ENCODE measurements at places on chromosomes 6 and 20.
A peak's percentile ranks its signal among the peaks of the same experiment; 100 is the strongest.

GRCh38 chr6:28506807-28507475 lies 8.7 kb downstream of the GPX6 start:
- no peak for DNase-seq

- no peak for DNase-seq
Measured at GRCh38 chr6:150875841-150876240, 10.3 kb downstream of the MTHFD1L start.

- DNase-seq: no peak
Measured at GRCh38 chr6:154705471-154706113, 27.6 kb upstream of the SCAF8 start.

- no peak for DNase-seq
Measured at GRCh38 chr6:96687121-96687520, 124.2 kb downstream of the FHL5 start.

DNA sequence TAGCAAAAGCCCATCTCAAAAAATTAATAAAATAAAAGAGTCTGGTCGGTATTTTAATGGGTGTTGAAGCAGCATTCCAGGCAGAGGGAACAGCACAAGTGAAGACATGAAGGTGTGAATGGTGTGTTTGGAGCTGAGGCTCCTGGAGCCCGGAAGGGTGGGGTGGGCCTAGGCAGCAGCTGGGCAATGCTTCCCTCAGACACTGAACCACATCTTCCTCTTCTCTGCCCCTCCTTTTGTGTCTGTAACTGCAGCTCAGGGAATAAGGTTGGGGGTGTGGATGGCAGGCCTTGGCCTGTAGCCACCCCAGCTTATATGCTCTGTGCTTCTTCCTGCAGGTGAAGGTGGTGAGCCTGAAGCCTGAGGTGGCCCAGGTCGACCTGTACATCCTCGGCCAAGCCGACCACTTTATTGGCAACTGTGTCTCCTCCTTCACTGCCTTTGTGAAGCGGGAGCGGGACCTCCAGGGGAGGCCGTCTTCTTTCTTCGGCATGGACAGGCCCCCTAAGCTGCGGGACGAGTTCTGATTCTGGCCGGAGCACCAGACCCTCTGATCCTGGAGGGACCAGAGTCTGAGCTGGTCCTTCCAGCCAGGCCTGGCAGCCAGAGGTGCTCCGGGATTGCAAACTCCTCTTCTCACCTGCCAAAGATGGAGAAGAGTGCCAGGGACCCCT lies 26.6 kb downstream of the POFUT1 start:
- no peak for DNase-seq

DNA sequence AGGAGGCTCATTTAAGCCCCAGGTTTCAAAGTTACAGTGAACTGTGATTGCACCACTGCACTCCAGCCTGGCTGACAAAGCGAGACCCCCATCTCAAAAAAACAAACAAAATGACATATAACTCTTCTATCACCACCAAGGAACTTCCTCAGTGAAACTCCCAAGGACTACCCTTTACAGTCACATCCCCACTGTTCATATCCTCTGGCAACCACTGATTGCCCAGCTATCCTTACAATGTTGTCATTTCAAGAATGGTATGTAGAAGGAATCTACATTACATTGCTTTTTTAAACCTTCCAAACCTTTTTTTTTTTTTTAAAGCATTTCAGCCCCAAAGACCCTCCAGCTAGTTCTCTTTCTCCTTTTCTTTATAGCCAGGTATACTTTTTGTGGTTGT lies 123.1 kb upstream of the CARMIL1 start:
- no peak for DNase-seq

DNA sequence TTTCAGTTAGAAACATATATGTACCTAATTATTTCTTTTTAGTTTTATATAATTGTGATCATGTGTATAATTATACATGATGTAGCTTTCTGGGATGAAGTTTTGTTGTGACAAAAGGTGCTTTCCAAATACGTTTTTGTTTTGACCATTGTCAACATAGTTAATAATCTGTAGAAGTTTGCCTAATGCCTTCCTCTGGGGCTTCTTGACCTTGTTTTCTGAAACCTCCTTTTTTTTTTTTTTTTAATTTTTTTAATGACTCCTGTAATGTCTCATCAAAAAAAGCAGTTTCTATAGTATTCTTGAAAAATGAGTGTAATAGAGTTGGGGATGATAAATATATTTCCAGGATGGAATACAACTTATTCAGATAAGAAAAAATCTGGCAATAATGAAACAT lies 434.7 kb upstream of the SOX4 start:
- DNase-seq: no peak

- no peak for DNase-seq
Measured at GRCh38 chr6:92274588-92274987, 1144.8 kb downstream of the EPHA7 start.

GRCh38 chr6:11613858-11614257 lies 76.3 kb downstream of the TMEM170B start:
- DNase-seq: no peak

- no peak for DNase-seq
Measured at GRCh38 chr6:132130626-132131298, 179.6 kb upstream of the CCN2 start.

DNA sequence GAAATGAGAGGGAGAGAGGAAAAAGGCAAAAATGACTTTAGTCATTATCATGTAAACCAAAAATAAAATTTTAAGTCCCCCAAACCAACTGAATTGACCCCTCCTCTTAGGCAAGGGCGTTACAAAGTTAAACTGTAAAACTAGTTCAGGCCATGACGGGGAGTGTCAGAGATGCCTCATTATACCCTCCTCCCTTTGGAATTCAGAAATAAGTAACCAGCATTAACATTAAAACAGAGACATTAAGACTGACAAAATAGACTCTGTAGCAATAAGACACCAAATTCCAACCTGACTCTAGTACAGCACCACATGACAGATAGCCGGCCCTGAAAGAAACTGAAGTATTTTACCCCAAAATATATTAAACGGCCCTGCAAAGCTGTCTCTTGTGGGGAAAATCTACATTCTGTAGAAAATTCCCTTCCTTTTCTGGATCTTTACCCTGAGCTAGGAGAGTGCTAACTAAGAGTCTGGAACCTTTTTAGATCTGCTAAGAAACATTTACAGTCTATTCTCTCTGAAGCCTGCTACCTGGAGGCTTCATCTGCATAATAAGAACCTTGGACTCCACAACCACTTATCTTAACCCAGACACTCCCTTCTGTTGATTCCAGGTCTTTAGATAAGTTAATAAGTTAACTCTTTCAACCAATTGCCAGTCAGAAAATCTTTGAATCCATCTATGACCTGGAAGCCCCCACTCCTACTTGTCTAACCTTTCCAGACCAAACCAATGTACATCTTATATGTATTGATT lies 150.7 kb downstream of the PKHD1 start:
- DNase-seq: no peak

GRCh38 chr6:11414176-11414963 lies 123.2 kb upstream of the TMEM170B start:
- no peak for DNase-seq

- DNase-seq: no peak
Measured at GRCh38 chr20:41425180-41425884, 58.7 kb upstream of the EMILIN3 start.

- peak; percentile 96 for DNase-seq
Measured at GRCh38 chr6:35259194-35259947, at the start of gene ZNF76. TSS of gene ZNF76 (plus strand) at chr6:35259735. CDS start at chr6:35281152, 21,417 bp downstream.

DNA sequence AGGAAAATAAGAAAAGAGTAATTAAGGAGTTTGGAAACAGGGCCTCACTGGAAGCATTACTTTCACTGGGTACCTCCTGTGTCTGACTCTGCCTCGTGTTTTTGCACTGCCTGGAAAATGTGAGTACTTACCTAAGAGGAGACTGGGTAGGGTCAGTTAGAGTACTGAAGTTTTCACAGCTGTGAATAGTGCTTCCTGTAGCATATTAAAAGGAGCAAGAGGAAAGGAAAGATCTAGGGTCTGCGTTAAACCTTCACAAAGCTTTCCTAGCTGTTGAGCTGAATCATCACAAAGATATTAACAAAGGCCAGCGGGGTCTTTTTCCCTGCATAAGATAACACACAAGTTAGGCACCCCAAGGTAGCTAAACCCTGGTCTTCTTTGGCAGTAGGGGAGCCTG lies 82.3 kb downstream of the MLIP start:
- DNase-seq: no peak

DNA sequence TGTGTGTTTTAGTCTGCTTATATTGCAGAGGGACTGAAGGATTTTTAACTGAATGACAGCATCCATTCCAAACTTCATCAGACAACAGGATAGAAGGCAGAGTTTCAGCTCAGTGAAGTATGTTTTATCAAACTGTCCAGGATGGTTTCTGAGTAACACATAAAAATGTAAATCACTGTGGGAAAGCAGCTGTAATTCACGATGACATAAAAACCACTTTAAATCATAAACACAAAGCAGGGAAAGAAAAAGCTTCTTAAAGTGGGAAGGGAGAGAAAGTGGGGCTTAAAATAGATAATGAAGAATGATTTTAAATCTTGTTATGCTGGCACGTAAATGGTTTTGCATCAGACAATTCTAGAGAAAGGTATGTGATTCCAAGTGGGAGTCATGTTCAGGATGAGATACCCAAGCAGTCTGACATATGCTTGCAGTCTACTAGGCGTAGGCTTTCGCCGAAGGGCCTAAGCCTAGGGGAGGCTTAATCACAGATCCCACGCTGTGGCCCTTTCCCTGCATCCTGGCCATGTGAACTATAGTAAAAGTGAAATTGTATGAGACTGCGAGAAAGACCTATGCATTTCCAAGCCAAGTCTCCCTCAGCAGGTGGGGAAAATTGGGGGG lies 610.6 kb downstream of the PRKN start:
- no peak for DNase-seq

DNA sequence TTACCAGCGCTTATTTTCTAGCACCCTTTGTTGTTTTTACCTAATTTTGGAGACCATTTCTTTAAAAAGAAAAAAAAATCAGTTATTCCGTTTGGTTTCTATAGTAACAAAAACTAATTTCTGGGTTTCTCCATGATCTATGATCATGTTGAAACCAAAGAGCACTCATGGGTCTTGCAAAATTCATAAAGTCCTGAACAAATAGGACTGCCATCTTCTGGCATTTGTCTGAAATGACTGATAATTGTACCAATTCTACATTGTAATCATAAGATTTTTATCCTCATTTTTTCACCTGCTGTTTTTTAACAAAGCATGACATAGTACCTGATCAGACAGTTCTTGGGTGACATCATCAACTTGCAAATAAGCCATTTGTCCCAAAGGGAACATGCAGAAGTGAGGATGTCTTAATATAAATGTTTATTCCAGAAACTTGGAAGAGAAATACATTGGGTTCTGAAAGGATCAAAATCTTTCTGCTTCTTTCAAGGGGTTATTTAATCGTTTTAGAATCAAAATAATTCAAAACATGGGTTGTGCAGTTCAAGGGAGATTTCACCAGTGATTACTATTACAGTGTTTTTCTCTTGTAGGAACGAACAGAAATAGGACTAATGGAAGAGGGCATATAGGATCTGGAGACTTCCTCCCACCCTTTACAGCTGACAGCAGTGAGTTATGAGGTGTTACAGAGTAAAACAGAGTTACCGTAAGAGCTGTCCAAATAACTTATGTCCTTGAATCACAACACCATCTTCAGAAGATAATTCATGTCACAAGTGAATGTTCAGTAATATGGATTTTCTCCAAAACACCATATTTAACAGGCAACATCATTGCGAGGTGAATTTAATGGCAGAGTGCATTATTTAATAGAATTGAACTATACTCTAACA lies 87.1 kb upstream of the GJE1 start:
- no peak for DNase-seq

GRCh38 chr20:362271-363254 lies 15.7 kb downstream of the NRSN2 start:
- peak; percentile 88 for DNase-seq

GRCh38 chr6:154318721-154319120 lies 37.9 kb downstream of the IPCEF1 start:
- DNase-seq: no peak

DNA sequence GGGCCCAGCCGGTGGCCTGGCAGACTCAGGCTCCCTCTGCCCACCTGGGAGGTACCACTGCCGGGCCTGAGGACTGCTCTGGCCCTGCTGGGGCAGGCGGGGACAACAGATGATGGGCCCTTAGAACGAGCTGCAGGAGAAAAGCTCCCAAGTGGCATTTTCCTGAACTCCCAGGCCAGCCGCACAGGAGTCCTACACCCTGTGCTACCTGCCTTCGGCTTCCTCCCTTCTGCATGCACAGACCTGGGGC lies 41.3 kb downstream of the DSTN start:
- peak; percentile 12 for DNase-seq

- DNase-seq: no peak
Measured at GRCh38 chr6:142624978-142625715, 319.8 kb downstream of the HIVEP2 start.

DNA sequence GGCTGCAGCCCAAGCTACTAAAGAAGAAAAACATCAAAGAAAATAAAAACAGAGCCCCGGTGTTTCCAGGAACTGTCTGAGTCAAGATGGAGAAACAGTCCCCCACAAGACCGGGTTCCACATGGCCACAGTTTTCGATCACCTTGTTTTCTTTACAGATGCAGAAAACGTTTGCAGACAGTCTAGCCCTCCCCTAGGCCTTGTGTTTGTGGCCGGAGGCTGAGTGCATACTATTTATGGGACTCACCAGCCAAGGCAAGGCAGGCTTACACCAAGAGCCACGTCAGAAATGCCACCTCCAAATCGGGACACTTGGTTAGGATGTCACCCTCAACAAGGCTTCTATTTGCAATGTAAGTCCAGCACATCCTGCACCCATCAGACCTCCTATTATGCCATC lies 97.3 kb downstream of the BMP7 start:
- no peak for DNase-seq
